ENCODE measurements at places on chromosomes 11 and 22.

- DNase-seq: no peak
Measured at GRCh38 chr11:1448882-1449281, 37.7 kb downstream of the MOB2 start.

- no peak for DNase-seq
Measured at GRCh38 chr11:117606211-117606610, 190.8 kb downstream of the DSCAML1 start.

DNA sequence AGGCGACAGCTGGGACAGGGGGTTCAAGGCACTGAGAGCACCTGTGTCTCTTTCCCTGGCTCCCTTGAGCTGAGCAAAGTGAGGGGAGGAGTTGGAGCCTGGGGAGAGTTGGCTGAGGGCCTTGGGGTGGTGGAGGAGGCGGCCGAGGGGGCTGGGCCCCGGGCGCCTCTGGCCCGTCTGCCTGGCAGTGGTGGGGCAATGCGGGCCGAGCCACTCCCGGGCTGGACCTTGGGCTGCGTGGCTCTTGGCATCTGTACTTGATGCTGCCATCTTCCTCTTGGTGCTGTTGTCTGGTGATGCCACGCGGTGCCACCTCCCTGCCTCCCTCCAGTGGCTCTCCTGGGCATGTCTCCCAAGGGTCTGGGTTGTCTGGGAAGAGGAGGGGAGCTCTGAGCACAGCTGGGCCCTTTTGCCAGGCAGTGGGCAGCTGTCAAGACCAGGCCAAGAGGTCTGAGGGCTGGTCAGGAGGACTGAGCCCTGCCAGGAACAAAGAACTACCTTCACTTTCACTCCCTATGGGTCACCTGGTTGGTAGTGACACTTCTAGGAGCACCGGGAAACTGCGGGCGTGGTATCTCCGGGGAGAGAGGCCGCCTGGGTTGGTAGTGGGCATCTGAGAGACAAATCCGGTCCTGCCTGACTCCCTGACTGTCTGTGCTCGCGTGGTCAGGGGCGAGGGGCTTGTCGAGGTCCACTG, 1.3 kb downstream of the GRIK4 start:
- no peak for DNase-seq

GRCh38 chr11:117761993-117762392, 35.0 kb downstream of the DSCAML1 start:
- DNase-seq: no peak

- DNase-seq: no peak
Measured at GRCh38 chr11:103545551-103545950, 436.3 kb downstream of the DYNC2H1 start.

DNA sequence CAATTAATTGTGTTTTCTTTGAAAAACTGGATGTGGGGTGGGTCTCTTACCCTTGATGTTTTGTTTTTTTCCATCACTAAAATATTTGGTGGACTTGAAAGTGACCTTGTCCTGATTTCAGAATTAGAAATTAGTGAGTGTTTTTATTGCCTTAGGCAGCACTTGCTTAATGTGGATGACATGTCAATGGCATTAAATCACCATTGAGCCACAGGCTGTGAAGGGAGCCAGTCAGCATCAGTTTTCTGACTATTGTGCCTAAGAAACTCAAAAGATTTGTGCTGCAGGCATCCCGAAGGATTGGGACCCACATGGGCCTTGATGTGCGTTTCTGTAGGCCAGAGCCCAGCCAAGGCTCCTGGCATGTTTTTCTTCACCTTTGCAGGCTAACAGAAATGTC, 53.8 kb downstream of the SWAP70 start:
- DNase-seq: no peak

DNA sequence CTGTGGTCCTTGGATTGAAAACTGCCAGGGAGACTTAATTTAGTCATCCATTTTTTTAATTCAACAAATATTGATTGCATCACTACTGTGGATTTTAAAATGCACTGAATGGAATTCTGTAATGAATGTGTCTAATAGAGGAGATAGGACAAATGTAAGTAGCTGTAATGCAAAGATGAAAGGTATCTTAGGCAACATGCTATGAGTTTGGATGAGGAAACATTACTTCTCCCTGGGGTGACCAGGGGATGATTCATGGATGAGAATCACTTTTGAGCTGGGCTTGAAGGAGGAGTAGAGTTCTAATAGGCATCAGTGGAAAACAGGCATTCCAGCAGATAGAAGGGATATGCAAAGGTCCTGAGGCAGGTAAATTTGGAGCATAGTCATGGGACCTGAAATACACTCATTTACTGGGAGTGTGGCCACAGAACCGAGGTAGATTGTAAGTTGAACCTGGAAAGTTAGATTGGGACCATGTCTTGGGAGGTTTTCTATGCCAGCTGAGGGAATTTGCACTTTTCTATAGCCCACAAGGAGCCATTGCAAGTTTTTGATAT, 43.4 kb downstream of the PKNOX2 start:
- no peak for DNase-seq

- no peak for DNase-seq
Measured at GRCh38 chr11:33622186-33622585, 78.4 kb downstream of the C11orf91 start.

- DNase-seq: no peak
Measured at GRCh38 chr11:18865951-18866350, 73.3 kb downstream of the MRGPRX1 start.

GRCh38 chr11:19929655-19930054, 217.0 kb downstream of the NAV2 start:
- DNase-seq: no peak

DNA sequence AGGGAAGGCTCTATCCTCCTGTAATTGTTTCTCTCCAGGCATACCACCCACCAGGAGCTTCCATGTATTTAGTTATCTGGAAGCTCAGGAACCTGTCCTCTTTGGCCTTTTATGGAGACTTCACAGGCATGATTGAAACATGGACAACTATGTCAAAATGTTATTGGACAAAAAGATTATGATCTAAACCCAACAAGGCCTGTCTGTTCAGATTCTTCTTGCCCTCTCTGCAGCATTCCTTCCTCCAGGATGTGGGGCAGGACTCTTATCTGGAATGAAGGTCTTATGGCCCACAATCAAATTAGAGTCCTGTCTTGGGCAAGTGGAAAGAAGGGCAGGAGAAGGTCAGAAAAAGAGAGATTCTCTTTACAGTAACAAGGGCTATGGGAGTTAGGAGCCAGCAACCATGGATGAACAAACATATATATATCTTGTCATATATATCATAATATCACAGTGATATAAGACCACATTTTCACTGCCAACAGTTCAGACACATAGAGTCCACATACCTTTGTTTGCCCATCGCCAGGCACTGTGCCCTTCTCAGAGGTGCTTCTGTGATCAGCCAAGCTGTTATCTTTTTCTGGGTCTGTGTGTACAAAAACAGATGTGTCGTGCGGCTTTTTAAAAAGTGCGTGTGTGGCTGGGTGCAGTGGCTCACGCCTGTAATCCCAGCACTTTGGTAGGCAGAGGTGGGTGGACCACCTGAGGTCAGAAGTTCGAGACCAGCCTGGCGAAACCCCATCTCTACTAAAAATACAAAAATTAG, 42.5 kb upstream of the SUSD2 start:
- DNase-seq: no peak

DNA sequence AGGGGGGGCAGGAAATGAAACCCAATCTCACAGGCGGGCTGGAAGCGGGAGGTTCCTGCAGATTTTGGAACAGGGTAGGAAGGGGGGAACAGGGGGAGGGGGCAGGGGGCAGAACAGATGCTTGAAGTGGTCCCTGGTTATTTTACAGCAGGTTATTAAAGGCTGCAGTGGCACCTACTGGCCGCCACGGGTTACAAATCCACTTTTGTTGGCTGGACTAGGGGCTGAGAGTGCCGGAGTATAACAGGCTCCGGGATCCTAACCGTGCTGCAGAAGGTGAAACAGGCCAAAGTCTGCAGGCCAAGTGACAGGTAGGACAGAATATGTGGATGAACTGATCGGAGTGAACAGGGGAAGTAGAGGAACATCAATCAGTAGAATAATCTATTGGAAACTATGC, 2.5 kb downstream of the ROBO3 start:
- DNase-seq: no peak

DNA sequence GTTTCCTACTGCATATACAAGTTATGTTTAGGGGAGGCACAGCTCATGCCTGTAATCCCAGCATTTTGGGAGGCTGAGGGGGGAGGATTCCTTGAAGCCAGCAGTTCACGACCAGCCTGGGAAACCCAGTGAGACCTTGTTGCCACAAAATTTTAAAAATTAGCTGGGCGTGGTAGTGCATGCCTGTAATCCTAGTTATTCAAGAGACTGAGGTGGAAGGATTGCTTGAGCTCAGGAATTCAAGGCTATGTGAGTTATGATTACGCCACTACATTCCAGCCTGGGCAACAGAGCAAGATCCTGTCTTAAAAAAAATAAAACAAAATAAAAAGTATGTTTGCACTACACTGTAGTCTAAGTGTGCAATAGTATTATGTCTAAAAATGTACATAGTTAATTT, 108.8 kb upstream of the TEAD1 start:
- no peak for DNase-seq

DNA sequence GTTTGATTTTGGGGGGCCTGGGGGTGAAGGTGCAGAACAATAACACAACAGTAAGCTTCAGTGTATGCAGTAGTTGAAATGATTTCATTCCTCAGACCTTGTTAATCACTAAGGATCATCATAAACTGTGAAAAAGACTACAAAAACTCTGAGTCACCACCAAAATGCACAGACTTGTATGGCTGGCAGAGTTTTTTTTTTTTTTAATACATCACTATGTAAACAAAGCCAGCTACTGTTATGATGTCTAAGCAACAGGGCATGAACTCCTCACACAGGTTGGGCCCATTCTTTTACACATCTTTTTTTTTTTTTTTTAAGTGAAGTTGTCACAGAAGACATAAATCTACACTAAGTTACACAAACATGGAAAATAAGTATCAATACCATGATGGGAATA, 311.9 kb downstream of the GUCY1A2 start:
- no peak for DNase-seq

DNA sequence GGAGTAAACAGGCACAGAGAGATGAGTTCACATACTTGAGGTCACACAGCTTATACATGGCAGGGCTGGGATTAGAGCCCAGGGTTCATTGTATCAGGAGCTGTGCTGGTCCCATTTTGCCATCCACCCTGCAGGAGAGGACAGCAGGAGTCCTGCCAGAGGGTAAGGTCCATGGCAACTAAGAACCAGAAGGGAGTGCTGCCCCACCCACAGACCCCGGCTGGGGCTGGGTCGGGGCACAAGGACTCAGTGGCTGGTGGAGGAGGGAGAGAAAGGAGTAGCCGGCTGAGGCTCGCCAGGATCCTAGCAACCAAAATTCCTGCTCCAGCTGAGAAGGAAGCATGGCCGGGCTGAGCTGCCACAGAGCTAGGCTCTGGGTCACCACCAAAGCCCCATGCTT, 25.9 kb upstream of the TP53I11 start:
- no peak for DNase-seq

DNA sequence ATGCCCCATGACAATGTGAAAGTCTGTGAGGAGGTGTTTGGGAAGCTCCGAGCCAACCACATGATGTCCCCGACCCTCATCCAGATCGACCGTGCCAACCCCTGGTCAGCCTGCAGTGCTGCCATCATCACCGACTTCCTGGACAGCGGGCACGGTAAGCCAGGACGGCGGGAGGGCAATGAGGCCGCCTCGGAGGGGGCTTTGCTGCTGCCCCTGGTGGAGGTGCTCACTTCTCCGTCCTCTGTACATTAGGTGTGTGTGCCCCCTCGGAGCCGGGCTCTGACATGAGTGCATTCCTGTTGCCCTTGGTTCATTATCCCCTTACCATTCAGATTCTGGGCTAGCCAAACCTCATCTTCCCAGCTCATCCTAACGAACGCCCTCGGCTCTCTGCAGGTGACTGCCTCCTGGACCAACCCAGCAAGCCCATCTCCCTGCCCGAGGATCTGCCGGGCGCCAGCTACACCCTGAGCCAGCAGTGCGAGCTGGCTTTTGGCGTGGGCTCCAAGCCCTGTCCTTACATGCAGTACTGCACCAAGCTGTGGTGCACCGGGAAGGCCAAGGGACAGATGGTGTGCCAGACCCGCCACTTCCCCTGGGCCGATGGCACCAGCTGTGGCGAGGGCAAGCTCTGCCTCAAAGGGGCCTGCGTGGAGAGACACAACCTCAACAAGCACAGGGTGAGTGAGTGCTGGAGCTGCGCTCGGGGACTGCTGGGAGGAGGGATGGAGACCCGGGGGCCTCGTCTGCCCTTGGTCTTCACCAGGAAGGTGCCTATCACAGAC, 13.8 kb downstream of the ADAMTS15 start:
- DNase-seq: no peak

DNA sequence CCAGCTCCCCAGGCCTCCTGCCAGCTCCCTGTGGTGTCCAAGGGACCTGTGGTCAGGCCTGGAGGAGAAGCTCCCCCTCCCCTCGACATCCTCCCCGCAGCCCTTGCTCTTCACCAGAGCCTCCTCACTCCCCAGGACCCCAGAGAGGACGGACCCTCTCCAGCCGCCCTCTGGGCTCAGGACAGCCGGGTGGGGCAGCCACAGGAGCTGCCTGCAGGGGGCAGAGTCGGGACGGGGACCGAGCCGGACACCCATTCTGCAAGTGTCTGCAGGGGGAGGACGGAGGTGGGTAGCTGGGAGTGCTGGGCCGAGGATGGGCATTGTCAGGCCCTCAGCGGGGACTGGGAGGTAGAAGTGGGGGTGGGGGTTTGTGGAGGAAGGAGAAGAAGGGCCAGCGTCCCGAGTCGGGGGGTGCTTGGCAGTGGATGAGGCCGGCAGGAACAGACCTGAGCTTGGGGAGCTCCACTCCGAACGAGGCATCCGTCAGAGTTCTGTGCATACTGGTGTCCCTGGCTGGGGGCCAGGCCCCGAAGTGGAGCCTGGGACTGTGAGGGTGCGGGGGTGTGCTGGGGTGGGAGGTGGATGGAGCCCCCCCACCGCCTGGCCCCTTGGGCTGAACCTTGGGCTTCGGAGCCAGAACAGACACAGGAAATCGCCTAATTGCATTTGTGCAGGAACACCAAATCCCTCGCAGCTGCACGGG, 15.2 kb downstream of the PRR33 start:
- no peak for DNase-seq

DNA sequence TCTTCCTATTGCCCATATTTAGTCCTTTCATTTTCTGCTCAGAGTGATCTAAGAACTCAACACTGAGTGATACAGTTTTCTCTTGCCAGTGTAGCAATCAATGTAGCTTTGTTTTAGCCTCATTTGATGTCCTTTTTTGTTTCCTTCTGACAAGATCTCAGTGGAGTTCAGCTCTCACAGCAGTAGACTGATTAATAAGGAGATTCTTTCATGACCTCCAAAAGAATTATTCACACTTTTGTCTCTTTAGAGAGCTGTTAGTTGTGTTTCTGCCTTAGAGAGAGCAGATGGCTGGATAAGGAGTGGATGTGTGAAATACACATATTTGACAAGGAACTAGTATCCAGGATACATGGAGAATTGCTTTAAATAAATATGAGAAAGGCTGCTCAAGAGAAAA, 6.6 kb upstream of the TMEM225 start:
- DNase-seq: no peak

DNA sequence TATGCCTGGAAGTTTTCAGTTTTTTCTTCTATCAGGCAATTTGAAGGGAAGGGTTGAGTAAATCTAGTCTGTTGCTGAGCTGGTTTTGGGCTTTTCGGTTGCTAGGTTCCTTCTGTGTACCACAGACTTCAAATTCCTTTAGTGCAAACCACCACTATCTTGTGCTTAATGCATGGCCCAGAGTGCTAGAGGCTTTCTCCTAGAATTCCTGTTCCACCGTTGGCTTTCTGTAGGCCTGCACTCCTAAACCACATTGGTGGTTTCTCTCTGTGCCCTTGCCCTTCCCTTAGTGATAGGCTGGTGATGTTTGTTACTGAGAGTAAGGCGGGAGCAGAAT, 47.1 kb upstream of the CTSC start:
- no peak for DNase-seq

GRCh38 chr11:15045891-15046290, 27.5 kb upstream of the CALCB start:
- DNase-seq: no peak
